ENCODE measurements at places on chromosomes 4 and X.

DNA sequence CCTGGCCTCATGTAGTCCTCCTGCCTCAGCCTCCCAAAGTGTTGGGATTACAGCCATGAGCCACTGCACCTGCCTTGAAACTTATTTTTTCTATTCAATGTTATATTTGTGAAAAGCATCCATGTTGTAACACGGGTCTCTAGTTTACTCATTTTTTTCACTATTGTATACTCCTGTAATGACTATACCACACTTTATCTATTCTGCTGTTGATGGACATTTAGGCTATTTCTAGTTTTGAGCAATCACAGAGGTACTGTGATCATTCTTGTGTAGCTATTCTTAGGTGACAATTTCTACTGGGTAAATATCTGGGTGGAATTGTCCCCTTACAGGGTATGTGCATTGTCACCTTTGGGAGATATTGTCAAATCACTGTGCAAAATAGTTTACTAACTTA is 3.6 kb downstream of the DRP2 start:
- DNase-seq, result no peak

- no peak for DNase-seq
Measured at GRCh38 chr4:3287972-3288570, 4.8 kb upstream of the RGS12 start.

GRCh38 chr4:101956068-101956825 is 165.7 kb downstream of the BANK1 start:
- DNase-seq, result no peak

GRCh38 chr4:149896432-149896831 is 80.8 kb upstream of the IQCM start:
- no peak for DNase-seq
